Activated CD8-positive, alpha-beta memory T cell treated with anti-CD3 and anti-CD28 coated beads, Interleukin-2, amount 10 ng/mL, durations not matched to agents 7 days and 5 days (primary cell): ENCODE measurements at places on chromosomes 7 and 10. TPM values are rescaled to one million over a fixed set of nuclear protein-coding genes. Genes with fewer than 3 reads are reported as not detected.

GRCh38 chr7:122465296-122465695, 160.7 kb upstream of the FEZF1 start:
- no peak for DNase-seq

GRCh38 chr7:491292-491957, 28.2 kb downstream of the PDGFA start:
- DNase-seq = no peak

TYW1B gene
- total RNA-seq = 4.4 TPM

GRCh38 chr7:114952296-114952695, 30.4 kb downstream of the MDFIC start:
- no peak for DNase-seq

RAB19 gene
- total RNA-seq = 5.0 TPM

DNA sequence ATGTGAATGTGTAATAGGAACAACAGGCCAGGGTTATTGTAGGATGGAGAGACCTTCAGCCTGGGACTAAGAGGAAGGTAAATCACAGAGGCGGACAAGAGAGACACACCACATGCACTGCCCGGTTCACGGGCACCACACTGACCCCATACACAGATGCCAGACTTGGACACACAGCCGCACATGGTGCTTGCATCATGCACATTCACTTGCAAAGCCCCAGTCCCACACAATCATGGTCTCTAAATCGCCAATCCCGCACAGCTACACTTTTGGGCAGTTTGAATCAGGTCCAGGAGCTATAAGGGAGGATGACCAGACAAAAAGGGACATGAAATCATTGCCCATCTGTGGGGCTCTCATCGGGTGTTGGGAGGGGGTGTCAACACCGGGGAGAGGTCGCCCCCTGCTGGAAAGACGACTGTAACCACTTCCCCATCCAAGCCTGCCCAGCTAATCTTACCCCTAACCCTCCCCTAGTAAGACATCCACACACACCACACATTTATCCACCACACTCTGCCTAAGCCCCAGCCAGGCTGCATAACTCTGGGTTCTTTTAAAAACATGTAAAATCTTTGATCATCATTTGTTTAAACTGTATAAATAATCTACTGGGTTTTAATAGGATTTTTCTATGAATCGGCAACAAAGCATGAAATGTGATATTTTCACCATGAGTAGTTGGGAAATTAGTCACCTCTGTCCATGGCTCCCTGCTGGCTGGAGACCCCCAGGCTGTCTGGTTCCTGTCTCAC, 40.5 kb upstream of the SLF2 start:
- DNase-seq = peak; percentile 71

ZNF488 gene
- 0.12 TPM for total RNA-seq

PTF1A gene
- total RNA-seq = not detected

DNA sequence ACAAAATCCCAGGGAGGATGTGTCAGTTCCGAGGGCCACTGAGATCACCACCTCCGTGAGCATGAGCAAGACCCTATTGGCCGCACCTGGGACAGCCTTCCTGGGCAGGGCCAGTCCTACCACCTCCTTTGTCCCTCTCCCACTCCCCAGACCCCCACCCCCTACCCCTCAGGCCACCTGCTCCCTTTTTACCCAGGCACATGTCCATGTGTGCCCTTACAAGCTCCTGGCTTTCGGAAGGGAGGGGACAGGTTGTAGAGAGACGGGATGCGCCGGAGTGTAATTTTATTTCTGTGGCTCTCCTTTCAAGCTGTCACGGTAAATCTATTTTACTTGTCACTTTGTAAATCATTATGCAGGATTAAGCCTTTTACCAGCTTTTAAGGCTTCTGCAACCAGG, 20.9 kb downstream of the ZMIZ1 start:
- DNase-seq = no peak

- DNase-seq = no peak
Observed at GRCh38 chr7:115297656-115298055, 375.8 kb downstream of the MDFIC start.

CREB5 gene
- not detected for total RNA-seq

- DNase-seq = peak; percentile 82
Observed at GRCh38 chr10:3811291-3811870, 26.4 kb upstream of the KLF6 start.

DNA sequence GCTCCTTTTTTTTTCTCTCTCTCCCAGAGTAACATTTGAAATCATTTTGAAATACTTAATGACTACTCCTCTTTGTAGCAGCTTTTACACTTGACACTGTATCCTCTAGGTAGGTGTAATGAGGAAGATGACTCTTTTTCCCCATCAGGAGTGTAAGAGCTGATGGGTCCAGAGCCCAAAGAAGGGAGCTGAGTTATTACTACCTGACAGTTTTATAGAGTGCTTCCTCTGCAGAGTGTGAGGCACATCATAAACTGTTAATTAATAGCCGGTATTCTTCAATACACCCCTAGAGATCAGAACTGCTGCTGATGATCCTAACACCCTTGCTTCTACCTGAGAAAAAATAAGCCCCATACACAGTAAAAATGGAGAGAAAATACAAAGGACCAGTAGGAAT, 279.8 kb upstream of the SEMA3A start:
- no peak for DNase-seq

- no peak for DNase-seq
Observed at GRCh38 chr7:104048055-104048454, 58.6 kb upstream of the RELN start.

- no peak for DNase-seq
Observed at GRCh38 chr10:28677888-28678686, 766 bp downstream of the BAMBI start.

LEP gene
- total RNA-seq = not detected

- no peak for DNase-seq
Observed at GRCh38 chr10:124062390-124062789, 31.0 kb downstream of the CHST15 start.

DNA sequence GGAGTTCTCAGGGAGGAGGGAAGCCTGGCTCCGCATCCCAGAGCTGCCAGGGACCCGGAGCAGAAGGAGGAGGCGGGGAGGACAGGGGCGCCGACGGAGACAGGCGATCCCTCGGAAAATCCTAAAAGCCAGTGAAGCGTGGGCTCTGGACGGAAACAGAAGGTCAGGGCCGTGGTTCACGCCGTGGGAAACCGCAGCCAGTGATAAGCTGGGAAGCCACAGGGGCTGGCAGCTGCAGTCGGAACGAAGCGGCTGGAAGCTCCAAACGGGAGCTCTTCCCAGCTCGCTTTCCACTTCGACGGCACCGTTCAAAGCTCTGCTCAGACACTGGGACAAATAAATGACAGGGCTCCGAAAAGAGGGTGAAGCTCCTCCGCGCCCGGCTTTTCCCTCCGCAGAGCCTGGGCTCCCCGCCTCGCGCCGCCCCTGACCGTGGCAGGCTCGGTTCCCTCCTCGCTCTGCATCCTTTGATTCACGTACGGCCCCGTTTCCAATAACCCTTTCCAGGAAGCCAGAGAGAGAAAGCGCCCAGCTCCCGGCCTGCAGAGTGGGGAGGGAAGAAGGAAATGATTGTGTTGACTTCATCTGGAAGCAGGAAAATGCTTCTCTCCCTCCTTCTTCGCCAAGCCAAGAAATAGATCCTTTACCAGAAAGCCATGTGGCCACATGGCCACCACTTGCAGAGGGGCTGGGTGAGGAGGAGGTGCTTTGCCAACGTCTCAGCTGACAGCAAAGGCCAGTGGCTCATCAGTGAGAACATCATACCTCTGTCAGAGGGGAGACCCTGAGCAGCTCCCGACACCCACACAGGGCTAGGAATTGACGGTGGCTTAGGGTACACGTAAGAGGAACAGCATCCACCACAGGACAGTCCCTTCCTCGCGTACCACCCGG, 57.4 kb downstream of the ADRB1 start:
- no peak for DNase-seq

GRCh38 chr10:48246501-48246900, 28.0 kb downstream of the FRMPD2 start:
- no peak for DNase-seq

DNA sequence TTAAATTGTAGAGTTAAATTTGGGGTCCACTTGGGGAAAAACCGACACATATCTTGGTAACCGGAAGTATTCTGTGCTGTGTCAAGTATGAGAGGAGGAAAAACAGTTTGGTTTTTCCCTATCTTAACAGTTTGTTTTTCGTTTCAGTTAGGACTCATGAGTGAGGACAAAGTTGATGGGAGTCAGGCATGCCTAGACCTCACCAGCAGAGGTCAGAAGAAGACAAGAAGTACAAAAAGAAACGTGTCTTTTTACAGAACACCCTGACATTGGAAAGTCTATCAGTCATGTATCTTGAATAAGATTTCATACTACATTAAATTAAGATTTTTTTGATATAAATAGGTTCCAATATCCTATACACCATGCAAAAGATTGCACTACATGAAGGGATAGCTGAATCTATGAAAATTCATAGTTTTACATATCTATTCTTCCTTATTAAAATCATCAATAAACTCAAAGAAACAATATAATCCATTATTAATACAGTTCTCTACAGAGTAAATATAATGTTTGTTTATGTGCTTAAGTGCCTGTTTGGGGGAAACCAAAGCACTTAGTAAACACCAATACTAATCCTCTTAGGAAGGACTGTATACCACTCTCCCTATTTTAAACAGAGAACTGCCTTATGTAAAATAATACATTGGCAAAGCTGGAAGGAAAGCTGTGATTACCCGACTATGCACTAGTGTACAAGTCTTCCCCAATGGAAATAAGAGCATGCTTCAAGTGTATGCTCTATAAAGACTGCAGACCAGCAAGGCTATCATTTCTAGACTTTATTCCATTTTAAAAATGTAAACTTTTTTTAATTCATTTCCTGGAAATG, 95.6 kb downstream of the USP6NL start:
- DNase-seq = peak; percentile 68

GRCh38 chr10:15842556-15843169, 17.6 kb downstream of the MINDY3 start:
- no peak for DNase-seq

GDF10 gene
- total RNA-seq = 0.45 TPM

DNA sequence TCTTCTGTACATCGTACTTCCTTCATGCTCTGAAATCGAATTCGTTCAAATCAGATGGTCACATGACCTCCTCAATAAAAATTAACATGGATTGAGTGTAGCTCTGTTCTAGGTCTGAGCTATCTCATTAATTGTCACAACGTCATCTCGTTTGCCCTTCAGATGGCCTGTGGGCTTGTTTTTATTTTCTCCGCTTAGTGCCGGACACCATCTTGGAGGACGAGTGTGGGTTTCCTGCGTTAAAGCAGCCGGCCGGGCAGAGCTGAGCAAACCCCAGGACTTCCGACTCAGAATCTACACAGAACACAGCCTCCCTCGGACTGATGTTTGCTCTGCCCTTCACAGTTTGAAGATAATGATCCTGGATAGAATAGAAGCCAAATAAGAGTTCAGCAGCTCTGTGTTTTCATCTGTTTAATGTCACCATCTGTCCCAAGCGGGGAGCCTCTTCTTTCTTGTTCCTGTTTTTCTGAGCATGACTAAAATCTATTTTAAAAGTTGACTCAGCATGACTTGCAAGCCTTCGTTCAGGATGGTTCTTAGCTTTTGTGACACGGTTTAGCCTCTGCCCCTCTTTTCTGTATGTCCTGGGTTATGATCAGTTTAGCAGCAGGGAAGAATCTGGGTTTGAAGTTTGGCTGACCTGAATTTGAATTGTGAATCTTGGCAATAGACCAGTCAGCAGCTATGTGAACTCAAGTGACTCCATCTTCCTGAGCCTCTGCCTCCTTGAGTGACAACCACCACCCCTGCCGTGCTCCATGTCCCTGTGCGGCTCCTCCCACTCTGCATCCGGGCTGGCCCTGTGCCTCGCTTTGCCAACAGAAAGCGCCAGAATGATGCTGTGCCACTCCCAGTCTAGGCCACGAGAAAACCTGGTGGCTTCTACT, 30.6 kb upstream of the GALNTL5 start:
- no peak for DNase-seq

GRCh38 chr10:1928606-1929005, 191.3 kb upstream of the ADARB2 start:
- DNase-seq = no peak

- no peak for DNase-seq
Observed at GRCh38 chr10:72322030-72322279, 32.8 kb downstream of the DNAJB12 start.

GRCh38 chr10:128067691-128068397, 58.4 kb downstream of the MKI67 start:
- DNase-seq = no peak

DNA sequence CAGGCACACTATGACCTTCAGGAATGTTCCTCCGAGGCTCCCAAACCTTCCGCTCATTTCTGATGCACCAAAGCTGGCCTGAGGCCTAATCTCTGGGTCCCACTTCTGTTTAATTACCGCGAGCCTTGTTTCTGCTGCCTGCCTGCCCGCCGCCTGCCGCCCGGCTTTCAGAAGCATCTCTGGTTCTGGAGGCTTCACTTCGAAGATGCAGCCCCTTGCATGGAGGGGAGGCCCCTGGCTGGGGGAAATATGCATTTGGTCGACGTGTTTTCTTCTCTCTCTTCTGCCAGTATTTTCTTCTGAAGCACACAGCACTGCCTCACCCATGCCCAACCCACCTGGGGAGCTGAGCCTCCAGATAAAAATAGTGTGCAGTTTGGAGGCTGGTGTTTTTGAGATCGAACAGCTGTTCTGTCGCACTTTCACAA, 166.9 kb downstream of the PAXIP1 start:
- DNase-seq = no peak

GRCh38 chr7:132076301-132077035, 499.8 kb downstream of the PLXNA4 start:
- DNase-seq = no peak

ZNF783 gene
- total RNA-seq = 15.5 TPM

COL17A1 gene
- total RNA-seq = not detected

HOGA1 gene
- total RNA-seq = not detected

DNA sequence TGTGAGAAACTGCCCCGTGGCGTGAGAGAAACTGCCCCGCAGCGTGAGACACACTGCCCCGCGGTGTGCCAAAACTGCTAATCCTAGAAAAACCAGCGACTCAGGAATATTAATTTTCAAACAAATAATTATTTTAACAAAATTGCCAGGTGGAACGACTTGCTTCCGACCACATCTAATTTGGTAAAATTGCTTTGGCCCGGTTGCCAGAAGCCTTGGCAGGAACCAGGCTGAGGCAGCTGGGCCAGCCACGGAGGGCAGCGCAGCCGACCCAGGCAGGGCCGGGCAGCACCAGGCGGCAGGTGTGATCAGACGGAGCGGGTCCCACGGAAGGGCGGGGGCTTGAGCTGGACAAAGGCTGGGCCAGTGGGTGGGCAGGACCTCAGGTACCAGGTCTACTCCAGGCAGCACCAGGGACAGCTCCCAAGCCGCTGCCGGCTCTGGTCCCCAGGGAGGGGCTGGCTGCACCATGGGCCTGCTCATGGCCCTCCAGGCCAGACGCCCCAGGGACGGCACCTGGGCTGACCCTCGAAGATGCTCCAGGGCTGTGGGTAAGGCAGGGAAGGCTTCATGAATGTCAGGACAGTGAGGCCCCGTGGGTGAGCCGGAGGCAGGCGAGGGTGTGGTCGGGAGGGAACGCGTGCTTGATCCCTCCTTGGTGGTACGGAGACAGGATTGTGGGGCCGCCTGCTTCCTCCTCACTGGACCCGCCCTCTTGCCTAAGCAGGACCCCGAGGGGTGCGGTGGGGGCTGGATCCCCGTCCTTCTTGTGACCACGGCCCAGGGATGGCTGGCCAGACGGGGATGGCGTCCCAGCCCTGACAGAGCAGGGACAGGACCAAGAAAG, 7.7 kb upstream of the ADGRA1 start:
- DNase-seq = no peak

GRCh38 chr7:105764506-105764905, 111.9 kb downstream of the ATXN7L1 start:
- no peak for DNase-seq
